Head of caudate nucleus (tissue), 42 donors: ENCODE measurements at places on chromosomes 16 and 17.

DNA sequence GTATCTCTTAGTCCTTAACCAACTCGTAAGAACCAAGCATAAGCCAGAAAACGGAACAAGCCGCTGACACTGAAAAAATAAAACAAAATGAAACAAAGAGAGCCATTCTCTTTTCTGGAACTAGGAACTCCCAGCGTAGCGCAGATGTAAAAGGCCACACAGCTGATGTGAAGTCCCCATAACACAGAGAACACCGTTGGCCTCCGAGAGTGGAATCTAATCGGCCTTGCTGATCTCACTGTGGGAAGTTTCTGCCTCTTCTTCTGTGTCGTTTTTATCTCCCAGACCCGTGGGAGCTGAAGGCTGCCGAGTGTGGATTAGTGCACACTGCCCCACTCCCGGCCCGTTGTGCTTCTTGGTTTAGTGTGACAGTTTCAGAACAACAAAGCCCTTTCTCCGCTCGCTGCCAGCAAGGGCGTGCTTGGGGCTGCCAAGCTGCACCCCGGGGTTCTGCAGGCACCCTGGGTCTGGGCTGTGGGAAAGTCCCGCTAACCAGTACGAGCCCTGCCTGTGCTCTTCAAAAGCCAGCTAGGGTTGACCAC is 21.7 kb downstream of the TTYH2 start:
- peak; percentile 68 for DNase-seq

GRCh38 chr16:78505544-78506366 is 406.3 kb downstream of the WWOX start:
- DNase-seq, result peak; percentile 29

DNA sequence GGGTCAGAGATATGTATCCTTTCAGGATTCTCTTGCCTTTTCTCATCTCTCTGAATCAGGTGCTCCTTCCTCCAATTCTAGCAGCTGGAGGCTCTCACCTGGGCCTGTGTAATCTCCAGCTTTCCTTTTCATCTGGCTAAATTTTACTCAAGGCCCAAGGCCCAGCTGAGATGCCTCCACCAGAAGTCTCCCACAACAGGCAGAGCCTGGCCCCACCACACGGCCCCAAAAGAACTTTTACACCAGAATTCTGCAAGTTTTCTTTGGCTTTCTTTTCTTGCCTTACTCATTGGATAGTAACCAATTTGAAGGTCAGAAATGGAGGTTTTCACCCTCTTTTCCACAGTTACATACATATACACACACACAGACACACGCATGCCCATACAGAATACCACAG is 14.6 kb downstream of the RND2 start:
- DNase-seq, result no peak

DNA sequence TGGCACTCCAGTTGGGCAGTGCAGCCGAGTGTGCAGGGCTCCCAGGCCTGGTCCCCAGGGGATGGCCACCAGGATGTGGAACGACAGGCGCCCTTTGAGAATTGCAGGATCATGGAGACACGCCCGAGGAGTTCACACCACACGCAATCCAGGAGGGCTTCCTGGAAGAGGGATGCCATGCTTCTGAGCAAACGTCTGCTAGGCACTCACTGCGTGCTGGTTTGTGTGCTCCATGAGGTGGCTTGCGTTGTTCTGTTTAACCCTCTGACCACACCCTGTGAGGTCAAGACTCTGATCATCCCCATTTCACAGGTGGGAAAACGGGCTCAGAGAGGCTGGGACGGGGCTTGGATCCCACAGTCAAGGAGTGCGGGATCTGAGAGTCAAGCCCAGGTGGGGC is 32.6 kb upstream of the ZFPM1 start:
- no peak for DNase-seq

DNA sequence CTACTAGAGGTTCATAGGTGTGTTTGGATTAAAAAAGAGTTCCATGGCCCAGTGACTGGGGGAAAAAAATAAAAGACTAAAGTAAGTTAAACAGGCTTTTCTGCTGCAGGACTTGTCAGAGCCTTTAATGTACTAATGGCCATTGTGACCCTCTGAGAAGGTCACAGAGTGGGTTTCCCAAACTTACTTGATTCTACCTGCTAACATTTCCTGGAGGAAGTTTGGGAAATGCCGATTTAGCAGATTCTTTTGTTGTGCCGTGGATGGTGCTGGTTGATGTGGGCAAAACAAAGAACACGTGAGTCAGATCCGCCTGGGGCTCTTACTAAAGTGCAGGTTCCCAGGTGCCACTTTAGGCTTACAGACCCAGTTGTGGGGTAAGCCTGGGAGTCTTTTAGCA is 13.6 kb upstream of the STH start:
- no peak for DNase-seq

DNA sequence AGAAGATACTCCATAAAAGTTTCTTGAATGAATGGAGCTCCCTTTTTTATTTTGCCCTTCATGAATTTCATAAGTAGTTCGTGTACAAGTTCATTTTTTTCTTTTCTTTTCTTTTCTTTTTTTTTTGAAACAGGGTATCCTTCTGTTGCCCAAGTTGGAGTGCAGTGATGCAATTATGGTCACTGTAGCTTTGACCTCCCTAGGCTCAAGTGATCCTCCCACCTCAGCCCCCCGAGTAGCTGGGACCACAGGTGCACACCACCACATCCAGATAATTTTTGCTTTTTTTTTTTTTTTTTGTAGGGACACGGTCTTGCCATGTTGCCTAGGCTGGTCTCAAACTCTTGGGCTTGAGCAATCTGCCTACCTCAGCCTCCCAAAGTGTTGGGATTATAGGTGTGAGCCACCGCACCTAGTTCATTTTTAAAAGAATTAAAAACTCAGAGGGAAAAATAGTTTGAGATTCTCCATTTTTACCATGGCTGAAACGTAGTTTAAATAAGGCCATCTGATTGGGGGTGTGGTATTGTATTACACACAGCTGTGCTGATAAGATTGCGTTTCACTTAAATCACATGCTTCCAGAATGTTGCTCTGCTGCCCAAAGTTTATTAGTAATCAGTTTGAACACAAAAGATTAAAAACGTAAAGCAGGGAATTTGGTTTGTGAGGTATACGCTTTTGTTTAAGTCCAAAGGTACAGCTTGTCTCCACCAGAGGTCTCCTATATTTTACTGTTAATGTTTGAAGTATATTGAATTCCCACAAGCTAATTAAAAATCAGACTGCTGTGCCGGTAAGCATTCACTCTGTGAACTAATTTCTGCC is 154.1 kb downstream of the SOCS1 start:
- DNase-seq, result no peak

GRCh38 chr17:34673516-34673915 is 94.1 kb downstream of the TMEM132E start:
- no peak for DNase-seq

GRCh38 chr16:19127674-19128131 is 13.9 kb downstream of the ITPRIPL2 start:
- no peak for DNase-seq

GRCh38 chr17:45700171-45701090 is 83.7 kb upstream of the CRHR1 start:
- DNase-seq, result no peak
